ENCODE measurements at places on chromosomes 5 and 9.

- no peak for DNase-seq
Measured at GRCh38 chr5:159451197-159452052, 121.1 kb upstream of the IL12B start.

DNA sequence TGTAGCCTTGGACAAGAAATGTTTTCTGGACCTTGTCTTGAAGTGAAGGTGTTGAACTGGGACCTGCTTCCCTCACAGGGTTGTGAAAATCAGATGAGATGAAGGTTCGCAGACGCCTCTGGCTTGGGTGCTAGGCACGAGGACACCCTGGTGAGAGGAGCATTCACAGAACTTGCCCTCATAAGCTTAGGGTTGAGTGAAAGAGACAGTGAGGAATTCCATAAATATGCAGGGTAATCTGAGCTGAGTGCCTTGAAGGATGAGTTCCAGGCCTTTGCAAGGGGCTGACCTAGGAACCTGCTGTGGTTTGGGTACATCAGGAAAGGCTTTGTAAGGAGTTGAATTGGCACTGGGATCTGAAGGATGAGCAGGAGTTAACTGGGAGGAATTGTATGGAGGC lies 75.7 kb upstream of the SAP30L start:
- no peak for DNase-seq

- DNase-seq: peak; percentile 80
Measured at GRCh38 chr9:72038890-72039410, 21.5 kb downstream of the C9orf57 start.

DNA sequence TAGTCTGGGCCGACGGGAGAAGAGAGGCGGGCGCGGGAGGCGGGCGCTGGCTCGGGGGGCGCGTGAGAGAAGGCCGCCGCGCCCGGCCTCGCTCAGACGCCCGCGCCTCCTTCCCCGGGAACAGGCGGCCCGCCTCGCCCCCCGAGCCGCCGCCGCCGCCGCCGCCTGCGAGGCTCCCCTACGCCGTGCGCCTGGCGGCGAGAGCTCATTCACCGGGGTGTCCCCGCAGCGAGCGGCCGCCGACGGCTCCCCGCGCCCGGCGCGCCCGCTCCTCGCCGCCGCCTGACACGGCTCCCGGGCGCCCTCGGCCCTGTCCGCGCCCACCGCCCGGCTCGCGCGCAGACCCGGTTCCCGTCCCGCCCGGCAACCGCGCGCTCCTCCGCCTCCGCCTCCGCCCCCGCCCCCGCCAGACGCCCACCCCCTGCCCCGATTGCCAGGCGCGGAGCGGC lies at the start of gene GNAQ:
Gene GNAQ (minus strand): TSS at position 368 of the 449 bp plus-strand sequence. CDS start 576 bp downstream, outside the sequence.
- DNase-seq: no peak

DNA sequence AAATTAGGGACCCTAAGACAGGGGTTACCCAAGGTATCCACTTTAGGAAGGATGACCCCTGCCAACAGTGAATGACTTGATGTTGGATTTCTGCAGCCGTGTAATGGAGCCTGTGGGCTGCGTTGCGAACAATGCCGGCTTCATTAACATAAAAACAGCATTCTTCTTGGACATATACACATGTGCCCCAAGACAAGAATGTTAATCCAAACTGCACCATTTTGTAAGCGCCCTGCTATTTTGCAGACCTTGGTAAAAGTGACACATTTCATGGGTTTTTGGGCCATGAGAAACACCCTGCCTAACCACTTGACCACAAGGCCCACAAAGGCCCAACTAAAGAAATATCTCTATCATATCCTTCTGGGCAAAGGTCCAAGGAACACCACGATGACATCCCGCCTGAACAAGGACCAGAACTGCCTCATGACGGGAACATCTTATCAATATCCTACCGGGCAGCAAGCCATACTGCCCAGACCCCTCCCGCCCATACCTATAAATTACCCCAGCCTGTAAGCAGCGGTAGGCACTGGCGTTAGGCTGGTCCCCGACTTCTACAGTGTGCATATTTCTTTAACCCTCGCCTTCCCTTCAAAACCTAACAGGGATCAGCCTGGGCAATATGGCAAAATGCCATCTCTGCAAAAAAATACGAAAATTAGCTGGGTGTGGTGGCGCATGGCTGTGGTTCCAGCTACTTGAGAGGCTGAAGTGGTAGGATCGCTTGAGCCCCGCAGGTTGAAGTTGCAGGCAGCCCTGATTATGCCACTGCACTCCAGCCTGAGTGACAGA lies 9.7 kb upstream of the PDCD1LG2 start:
- DNase-seq: peak; percentile 33

DNA sequence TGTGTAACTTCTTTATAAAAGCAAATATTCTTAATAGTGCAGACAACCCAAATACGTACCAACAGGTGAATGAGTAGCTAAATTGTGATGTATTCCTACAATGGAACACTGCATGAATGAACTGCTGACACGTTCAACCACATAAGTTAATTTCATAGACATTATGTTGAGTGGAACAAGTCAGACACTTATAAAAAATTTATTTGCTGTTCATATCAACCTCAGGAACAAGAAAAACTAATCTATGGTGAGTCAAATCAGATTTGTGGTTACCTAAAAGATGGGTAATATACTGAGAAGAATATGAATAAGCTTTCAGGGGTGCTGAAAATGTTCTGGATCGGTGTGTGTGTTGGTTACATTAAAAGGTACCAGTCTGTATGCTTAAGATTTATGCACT lies 35.7 kb downstream of the INVS start:
- no peak for DNase-seq

GRCh38 chr9:132947756-132948155 lies 3.3 kb upstream of the TSC1 start:
- no peak for DNase-seq

- no peak for DNase-seq
Measured at GRCh38 chr5:160173-160510, 31.2 kb upstream of the LRRC14B start.

- DNase-seq: no peak
Measured at GRCh38 chr5:100161868-100162267, 373.3 kb upstream of the FAM174A start.

GRCh38 chr5:160787240-160787639 lies 64.8 kb downstream of the ATP10B start:
- DNase-seq: no peak

GRCh38 chr5:148848393-148849031 lies 22.1 kb downstream of the ADRB2 start:
- no peak for DNase-seq

GRCh38 chr9:34591248-34591916 lies 1.9 kb upstream of the CNTFR start:
- DNase-seq: peak; percentile 25

GRCh38 chr9:13446938-13447842 lies 167.7 kb upstream of the MPDZ start:
- no peak for DNase-seq

- DNase-seq: no peak
Measured at GRCh38 chr9:88291056-88291455, 97.2 kb upstream of the SPIN1 start.

GRCh38 chr9:114285166-114285867 lies 37.6 kb upstream of the ORM1 start:
- no peak for DNase-seq

DNA sequence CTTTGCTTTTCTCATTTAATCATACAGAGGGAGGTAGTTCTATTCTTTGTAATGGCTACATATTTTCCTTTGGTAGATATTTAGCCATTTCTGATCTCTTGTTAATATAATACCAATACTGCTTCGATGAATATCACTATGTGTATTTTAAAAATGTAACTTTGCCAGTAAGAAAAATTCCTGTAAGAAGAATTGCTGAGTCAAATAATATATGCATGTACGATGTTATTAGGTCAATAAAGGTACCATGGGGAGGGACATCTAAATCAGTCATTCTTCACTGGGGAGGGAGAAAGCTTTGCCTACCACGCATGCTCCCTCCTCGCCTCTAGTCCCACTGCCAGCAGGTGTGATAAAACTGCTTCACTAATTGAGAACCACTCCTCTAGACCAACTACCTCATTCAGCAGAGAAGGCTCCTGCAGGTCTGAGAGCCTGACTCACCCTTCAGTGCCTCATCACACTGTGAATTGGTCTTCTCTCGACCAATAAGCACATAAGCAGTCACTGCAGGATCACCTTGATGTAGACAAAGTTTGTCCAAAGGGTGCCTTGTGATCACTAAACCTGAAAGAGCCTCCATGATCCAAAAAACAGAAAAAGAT lies 56.1 kb upstream of the TBCA start:
- no peak for DNase-seq

- DNase-seq: no peak
Measured at GRCh38 chr5:168822745-168823281, 243.6 kb upstream of the PANK3 start.

DNA sequence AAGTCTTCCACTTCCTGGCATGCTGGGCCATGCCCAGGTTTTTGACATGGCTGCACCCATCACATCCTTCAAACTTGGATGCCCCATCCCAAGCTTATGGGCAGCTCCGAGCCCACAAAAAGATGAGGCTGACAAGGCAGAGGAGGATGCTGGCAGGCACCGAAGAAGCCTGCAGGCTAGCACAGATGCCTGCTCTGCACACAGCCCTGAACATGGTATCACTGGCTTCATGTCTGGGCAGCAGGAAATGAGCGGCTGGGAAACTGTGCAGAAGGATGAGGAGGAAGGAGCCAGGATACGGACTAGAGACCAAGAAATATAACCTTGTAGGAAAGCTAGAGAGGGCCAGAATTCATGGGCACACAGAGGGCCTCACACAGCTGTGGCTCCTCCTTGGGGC lies 14.8 kb downstream of the CAMK2A start:
- DNase-seq: no peak

GRCh38 chr5:67337751-67338150 lies 141.2 kb upstream of the CD180 start:
- no peak for DNase-seq

DNA sequence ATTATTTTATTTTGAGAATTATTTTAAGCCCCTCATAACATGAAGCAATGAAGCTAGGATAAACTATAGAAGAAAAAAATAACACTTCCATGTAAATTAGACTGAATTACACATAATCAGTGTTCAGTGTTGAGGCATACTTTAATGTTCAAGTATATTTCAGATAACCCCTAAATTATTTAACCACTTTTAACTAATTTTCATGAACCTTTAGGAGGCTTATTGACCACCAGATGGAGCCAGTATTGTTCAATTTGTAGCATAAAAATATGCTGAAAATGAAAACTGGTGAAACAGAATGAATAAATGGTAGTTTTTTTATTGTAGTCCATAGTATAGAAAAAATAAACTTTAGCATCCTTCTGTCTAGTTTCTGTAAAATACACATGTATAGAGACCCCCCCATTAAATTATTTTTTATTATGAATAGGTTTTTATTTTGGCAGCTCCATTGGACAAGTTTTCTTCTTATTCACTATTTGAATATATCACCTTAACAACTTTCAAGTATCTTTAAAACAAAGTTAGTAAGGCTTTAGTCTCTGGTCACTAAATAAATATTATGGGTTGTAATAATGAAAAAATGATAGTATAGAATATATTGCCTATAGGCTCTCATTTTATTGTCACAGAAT lies 190.1 kb downstream of the CWC27 start:
- DNase-seq: no peak

- no peak for DNase-seq
Measured at GRCh38 chr5:100322483-100322882, 212.7 kb upstream of the FAM174A start.

DNA sequence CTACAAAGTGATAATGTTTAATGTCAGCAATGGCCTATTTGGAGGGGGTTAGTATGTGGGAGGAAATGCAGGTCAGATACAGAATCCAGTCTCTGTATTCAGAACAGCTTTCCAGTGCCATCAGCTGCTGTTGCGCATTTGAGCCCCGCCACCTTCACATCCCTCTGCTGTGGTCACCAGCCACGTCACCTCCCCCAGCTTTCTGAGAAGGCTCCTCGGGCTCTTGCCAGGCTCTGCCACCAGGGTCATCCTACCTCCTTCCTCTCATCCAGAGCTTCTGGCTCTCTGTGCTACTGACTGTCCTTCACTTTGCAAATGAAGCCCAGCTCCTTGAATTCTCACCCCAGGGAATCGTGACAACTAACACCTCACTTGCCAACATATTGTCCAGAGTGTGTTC lies 138.8 kb downstream of the PIK3R1 start:
- DNase-seq: no peak

GRCh38 chr9:89781838-89782540 lies 177.2 kb downstream of the GADD45G start:
- DNase-seq: no peak

DNA sequence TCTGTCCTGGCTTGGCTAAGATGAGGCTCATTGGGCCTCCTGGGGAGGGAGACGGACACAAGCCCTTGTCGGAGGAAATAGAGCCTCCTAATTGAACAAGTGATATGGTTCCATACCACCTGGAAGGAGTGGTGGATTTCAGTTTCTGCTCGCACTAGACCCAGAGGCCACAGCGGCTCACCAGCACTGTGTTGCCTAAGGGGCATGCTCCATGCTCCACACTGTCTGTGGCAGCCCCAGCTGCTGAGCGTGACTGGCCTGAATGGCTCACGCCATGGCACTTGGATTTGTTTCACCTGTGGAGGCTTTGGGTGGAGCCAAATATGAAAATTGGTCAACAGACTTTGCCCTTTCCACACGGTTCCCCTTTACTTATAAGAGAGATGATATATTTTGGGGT lies 181.1 kb downstream of the HSPA4 start:
- no peak for DNase-seq

DNA sequence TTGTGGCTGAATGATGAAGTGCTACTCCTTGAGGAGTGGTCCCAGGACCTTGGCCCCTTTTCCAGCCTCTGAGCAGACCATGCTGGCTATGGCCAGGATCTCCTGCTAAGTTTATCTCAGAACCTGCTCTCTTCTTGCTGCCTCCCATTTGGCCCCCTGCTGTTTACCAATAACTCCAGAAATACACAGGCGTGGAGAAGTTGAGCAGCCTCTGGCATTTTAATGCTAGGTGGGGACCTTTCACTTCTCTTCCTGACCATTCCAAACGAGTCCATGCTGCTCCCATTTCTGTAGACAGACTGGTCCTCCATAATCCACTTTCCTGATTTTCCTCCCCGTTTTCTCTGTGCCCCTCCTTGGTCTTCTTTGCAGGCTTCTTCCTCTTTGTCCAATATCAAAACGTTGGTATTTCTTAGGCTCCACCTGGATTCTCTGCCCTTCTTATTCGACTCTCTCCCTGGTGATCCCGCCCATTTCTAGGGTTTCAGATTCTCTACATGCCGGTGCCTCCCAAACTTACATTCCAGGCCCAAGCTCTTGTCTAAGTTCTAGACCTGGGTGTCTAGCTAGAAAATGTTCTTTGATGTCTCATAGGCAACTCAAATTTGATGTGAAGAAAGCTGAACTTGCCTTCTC lies 33.4 kb upstream of the TNFAIP8 start:
- no peak for DNase-seq
